ENCODE measurements at places on chromosomes 13 and 19. TPM values are rescaled to one million over a fixed set of nuclear protein-coding genes. Genes with fewer than 3 reads are reported as not detected.

The TMEM161A gene
- total RNA-seq: 38.8 TPM

The ZNF837 gene
- total RNA-seq: 6.1 TPM

GRCh38 chr13:102452836-102453235 lies 51.0 kb upstream of the FGF14 start:
- no peak for DNase-seq

DNA sequence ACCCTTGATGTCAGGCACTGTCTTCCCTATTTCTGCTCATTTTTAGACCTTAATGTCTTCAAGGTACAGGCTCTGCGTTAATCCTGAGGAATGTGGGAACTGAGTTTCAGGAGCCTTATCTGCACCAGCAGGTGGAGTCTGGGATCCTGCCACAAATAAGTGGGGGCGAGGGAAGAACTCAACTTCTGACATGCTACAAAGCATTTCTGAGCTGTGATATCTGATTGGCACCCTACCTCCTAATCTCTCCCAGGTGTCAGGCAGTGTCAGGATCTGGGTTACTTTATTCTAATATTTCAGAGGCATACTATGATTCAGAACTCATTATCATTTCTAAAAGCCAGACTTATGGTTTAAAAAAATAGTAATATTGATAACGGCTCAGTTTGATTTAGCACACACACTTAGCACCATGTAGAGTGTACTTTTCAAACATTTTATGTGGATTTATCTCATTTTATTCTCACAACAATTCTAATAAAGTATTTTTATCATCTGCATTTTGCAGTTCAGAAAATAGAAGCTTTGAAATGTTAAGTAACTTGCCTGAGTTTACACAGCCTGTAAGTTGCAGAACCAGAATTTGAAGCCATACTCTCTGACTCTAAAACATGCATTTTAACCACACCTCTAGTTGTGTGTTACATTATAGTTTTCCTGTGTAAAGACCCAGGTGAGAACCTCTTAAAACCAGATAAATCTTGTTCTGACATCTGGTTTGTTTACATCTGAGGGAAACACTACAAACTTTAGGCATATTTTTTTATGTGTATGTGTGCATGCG lies 358.6 kb downstream of the TDRD3 start:
- no peak for DNase-seq

GRCh38 chr13:78841358-78841963 lies 182.5 kb upstream of the OBI1 start:
- DNase-seq: no peak

The FCAR gene
- not detected for total RNA-seq

DNA sequence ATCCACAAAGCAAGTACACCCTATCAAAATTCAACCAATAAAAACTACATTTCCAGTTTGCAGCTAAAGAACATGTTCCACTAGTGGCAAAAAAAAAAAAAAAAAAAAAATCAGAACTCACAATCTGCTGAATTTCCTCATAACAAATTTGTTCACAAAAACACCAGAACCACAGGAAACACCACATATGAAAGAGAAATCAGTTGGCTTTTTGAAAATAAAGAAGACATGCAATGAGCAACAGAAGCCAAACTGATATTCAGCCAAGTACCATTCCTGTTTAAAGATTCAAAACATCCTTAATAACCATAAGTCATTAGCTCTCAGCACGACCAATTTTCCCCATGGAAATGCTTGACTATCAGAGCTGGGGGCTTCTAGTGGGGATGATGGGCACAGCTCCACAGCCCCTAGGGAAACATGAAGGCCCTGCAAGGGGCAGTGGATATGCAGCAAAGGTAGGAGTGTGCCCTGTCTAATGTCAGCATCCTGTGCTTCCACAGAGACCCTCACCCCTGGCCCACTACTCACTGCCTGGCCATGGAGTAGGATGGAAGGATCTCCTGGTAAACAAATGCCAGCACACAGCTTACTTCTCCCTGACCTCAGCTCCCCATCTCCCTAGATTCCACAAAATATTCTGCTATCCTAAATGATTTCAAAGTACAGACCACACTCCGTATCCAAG lies 74.0 kb upstream of the DOCK9 start:
- no peak for DNase-seq

The PPM1N gene
- total RNA-seq: not detected

- no peak for DNase-seq
These were observed 50.3 kb downstream of the CCDC70 start for GRCh38 chr13:51912091-51912490.

DNA sequence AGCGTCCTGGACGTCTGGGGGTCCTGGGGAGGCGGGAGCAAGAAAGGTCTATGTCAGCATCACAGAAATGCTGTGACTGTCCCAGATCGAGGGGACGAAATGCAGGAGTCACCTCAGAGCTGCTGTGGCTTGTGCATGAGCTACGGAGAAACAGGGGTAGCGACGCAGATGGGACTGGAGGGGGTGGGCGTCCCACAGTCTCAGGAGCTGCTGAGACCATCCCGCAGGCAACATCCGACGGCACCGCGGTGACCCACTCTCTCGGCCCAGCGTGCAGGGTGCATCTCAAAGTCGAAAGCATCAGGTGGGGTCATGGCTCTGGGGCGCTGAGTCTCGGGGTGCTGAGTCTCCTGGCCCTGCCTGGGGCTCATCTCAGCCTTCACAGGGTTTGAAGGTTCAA lies 37.4 kb upstream of the C13orf46 start:
- DNase-seq: no peak
